Activated T-helper 17 cell treated with anti-CD3 and anti-CD28 coated beads, Interleukin-2, amount 50 U/mL, for 72 hours (primary cell): ENCODE measurements at places on chromosomes 5 and 9.
A peak's percentile ranks its signal among the peaks of the same experiment; 100 is the strongest.

- ATAC-seq = no peak
Observed at GRCh38 chr5:32051796-32052195, 122.3 kb downstream of the GOLPH3 start.

DNA sequence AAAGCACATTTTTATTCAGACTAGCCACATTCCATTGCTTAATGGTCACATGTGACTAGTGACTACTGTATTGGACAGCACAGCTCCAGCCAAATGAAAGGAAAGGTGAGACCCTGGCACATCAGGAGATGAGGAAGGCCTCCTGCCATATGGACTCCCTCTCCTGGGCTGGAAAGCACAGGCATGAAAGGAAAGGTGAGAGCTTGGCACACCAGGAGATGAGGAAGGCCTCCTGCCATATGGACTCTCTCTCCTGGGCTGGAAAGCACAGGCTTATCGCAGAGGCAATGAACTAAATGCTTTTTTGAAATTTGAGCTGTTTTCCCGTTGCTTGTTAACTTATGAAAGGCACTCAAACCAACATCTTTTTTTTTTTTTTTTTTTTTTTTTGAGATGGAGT is 144.8 kb upstream of the SLC12A2 start:
- no peak for ATAC-seq

- no peak for ATAC-seq
Observed at GRCh38 chr9:14645648-14646047, 47.6 kb downstream of the ZDHHC21 start.

DNA sequence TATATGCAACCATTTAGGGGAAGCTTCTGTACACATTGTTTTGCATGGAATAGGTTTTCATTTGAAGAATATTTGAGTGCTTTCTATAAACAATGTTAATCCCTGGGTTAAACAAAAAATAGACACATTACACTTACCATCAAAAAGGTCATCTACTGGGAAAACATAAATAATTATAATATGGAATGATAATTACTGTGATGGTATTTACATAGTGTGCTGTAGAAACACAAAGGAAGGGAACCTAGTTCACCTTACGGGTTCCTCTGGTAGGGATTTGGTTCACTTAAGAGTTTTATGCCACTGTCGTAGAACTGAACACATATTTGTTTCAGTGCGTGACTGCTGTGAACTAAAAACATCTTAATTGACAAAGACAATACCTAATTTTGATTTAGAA is 44.9 kb downstream of the SLC44A1 start:
- ATAC-seq = no peak

GRCh38 chr9:131841765-131842318 is 102.0 kb upstream of the RAPGEF1 start:
- no peak for ATAC-seq

GRCh38 chr9:18330401-18331309 is 143.3 kb upstream of the ADAMTSL1 start:
- no peak for ATAC-seq

DNA sequence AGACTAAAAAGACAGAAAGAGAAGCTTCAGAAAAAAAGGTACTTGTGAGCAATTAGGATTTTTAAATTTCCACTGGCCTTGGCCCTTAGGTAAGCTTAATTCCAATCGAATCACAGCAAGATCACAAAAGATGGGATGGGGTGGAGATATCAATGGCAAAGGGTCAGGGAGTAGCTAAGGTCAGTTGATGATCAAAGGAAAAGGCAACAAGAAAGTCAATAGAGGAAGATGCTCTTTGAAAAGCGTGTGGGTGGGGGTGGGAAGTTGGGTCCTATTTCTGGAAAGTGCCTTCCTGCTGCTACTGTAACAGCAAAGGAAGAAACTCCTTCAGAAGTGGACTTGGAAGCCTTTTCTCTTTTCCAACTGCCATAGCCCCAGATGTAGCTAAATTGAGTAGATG is 7.3 kb downstream of the C1QTNF3 start:
- no peak for ATAC-seq

DNA sequence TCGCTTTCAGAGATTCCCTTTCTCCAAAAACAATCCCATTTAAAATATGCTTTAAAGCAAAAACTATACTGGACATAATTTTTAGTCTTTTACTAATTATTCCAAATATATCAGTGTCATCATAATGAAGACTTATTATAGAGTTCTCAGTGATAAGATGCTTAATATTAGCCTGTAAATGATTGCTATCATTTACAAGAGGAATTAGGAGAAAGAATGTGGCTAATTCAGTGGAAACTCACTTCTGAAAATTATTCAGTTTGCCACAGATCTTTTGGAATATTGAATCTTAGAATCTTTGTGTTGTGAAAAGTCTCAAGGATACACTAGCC is 24.7 kb upstream of the GLRX start:
- ATAC-seq = no peak

DNA sequence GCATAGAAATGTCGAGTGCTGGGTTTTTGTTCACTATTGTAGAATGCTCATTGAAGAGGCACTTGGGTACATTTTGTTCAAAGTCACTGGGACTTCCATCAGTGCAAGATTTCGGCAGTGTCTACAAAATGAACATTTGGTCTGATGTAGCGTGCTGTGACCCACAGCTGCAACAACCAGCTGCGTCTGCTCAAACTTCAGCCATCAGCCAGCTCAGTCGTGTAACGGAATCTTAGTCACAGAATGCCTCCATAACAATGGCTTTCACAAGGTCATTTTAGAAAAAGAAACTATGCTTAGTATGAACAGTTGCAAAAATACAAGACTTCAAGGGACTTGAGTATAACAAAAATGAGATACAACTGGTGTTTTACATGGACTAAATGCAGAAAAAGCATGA is 828.1 kb upstream of the GRAMD2B start:
- no peak for ATAC-seq

- no peak for ATAC-seq
Observed at GRCh38 chr9:101201630-101202029, 173.1 kb downstream of the PLPPR1 start.

- ATAC-seq = no peak
Observed at GRCh38 chr5:2168601-2169429, 286.1 kb upstream of the IRX4 start.

DNA sequence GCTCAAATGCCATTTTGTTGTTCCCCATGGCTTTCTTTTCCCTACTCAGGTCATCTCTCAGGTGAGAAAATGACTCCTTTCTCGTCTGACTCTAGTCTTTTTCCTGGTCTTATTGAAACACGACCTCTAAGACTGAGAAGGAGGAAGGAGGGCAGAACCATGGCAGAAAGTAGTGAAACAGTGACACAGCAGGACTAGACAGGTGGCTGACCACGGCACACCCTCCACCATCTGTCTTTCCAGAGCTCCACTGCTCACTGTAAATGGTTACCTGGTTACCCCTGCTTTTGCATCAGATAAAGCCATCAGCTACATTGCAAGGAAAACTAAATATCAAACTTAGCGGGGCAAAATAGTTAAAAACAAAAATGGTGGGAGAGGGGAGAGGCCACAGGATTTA is 30.9 kb downstream of the NR4A3 start:
- no peak for ATAC-seq

DNA sequence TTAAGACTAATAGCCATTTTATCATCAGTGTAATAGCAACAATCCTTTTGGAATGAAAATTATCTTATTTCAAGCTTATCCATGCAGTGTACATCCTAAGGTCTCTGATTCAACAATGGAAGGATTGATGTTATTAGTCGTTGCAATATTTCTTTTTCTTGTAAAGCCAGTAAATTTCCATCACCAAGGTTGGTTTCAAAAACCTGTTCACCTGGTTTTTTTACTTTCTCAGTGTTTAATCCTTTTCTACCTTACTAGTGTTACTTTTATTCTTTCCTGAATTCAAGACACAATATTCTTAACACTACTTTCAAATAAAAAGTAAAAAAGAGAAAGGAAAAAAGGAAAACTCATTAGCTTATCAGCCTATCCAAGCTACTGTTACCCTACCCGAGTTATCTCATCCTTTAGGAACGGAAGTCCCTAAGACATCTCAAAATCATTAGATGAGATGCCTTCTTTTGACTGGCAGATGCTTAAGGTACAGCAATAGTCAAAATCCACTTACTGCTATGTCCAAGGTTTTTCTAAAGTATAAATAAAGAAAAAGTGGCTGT is 5.4 kb downstream of the ZFR start:
- no peak for ATAC-seq

DNA sequence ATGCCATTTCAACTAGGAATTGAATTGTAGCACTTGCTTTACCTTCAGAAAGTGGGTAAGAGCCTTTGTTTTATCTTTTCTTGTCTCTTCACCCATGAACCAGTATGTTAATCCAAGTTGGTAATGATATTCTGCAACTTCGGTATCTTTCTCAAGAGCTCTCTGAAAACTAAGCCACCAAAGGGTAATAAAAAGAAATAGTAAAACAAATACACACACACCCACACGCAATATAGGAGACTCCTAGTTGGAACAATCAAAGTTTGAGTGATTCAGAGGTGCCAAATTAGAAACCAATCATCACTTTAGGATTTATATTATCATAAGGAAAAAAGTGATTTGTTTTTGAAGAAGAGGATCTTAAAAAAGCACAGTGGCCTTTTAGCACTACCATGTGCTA is 30.4 kb downstream of the SKIC3 start:
- ATAC-seq = no peak

- ATAC-seq = no peak
Observed at GRCh38 chr5:36526537-36526936, 79.9 kb upstream of the SLC1A3 start.

DNA sequence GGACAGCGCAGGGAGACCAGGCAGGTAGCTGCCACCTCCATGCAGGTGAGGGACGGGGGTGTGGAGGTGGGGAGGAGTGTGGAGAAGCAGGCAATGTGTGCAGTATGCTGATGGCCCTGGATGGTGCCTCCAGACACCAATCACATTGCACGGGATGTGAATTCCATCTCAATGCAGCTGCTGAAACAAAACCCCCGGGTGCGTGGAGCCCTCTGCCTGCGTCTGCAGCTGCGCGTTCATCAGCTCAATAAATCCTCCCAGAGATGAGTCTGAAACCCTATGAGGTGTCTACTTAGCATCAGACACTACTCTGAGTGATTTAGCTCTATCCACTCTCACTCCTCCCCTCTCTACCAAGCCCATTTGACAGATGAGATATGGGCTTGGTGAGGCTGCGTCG is 10.3 kb downstream of the SOHLH1 start:
- no peak for ATAC-seq

- ATAC-seq = peak; percentile 54
Observed at GRCh38 chr9:79221084-79221483, 350.7 kb upstream of the TLE4 start.

GRCh38 chr5:135655468-135655815 is 76.7 kb upstream of the CXCL14 start:
- ATAC-seq = no peak

DNA sequence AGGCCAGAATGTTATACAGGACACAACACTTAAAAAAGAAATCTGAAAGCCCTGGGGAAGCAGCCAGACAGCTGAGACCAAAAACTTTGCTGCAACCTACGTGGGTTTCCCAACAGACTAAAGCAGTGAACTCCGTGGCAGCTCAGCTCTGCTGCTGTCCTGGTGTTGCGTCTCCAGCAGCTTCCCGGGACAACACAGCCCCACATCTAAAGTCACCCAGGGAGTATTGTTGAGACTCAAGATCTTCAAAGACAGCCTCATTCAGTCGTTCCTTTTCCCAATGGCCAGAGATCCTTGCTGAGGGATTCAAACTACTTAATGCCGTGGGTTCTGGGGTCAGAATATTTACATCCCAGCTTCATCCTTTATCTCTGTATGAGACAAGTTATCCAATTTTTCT is 125.8 kb downstream of the MED10 start:
- ATAC-seq = no peak

- peak; percentile 13 for ATAC-seq
Observed at GRCh38 chr5:14204785-14205321, 61.7 kb downstream of the TRIO start.

DNA sequence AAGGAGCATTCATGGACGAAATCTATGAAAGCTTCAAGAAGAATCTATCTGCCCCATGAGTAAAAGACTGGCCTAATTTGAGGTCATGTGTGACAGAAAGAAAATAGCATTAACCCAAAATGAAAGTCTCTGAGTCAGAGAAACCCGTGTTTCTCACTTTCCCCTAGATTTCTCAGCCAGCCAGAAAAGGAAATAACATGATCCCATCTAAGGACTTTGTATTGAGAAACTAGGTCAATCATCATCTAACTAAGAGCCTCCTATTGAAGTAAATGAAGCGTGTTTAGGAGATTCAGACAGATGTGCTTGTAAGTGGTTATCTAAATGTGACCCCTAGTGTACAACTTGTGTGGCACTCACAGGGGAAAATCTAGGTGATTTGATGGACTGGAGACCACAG is 77.3 kb upstream of the ZNF366 start:
- ATAC-seq = peak; percentile 92

DNA sequence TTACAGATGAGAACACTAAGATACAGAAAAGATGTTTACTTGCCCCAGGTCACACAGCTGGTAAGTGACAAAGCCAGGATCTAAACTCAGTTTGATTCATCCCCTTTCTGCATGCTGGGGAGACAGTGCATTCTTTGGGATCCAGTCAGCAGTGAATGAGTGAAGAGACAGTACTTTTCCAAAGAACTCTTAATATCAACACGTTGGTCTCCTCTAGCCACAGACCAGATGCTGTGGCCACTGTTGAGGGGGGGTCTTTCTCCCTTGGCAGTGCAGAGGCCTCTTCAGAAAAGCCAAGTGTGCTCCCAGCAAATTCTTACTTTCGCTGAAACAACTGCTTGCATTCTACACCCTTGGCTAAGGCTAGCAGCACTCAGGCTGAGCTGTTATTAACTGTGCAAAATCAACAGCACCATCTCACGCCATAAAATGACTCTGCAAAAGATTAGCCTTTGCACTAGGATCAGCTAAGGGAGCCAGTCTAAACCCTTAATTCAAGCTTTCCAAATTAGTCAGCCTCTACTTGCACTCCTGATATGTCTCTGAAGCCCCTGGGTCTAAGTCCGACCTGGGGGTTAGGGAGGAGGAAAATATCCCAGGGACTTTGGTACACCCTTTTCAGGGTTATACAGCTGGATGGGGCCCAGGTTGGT is 4.8 kb upstream of the TMEM171 start:
- no peak for ATAC-seq

DNA sequence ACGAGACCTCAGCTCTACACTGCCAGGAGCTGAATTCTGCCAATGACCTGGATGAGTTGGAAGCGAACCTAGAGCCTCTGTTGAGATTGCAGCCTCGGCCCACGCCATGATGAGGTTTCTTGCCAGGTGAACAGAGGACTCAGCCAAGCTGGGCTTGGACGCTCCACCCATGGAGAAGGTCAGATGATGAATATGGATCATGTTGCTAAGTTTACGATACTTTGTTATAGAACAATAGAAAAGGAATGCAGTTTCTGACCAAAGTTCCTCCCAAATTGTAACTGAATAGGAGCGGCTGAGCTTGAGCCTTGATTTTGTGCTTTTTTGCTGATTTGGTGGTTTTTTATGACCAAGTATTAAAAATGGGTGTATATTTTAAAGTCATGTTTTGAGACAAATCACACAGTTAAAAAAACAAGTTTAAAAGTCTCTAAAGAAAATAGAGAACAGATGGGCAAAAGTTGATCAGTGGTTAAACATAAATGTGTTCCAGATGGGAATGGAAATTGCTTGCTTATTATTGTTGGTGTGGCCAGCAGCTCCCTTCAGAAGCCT is 32.9 kb downstream of the ROPN1L start:
- no peak for ATAC-seq

DNA sequence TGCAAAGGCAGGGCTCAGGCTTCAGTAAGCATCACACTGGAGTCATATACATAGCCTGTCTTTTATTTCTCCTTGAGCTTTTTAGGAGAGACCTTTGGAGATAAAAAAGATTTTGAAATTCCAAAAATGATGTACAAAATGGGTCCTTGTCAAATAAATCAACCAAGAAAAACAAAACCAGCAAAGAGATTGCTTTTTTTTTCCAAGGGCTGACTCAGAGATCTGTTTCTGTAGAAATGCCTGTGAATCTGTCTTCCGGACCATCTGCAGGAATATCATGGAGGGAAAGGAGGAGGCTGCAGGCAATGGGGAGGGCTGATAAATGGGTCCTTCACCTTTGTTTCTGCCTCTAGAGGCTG is 77.4 kb downstream of the SLIT3 start:
- no peak for ATAC-seq
